ENCODE measurements at places on chromosomes 12 and 14. TPM values are rescaled to one million over a fixed set of nuclear protein-coding genes. Genes with fewer than 3 reads are reported as not detected.

The PRPH gene
- 0.12 TPM for total RNA-seq

The RIMBP2 gene
- under 0.01 TPM for total RNA-seq

The SAMD15 gene
- total RNA-seq, result 2.8 TPM

The DEGS2 gene
- total RNA-seq, result not detected

The GPRC5A gene
- 0.32 TPM for total RNA-seq

All from hair follicle dermal papilla cell (primary cell).